ENCODE measurements at places on chromosomes 6 and 20. TPM values are rescaled to one million over a fixed set of nuclear protein-coding genes. Genes with fewer than 3 reads are reported as not detected.
A peak's percentile ranks its signal among the peaks of the same experiment; 100 is the strongest.

DNA sequence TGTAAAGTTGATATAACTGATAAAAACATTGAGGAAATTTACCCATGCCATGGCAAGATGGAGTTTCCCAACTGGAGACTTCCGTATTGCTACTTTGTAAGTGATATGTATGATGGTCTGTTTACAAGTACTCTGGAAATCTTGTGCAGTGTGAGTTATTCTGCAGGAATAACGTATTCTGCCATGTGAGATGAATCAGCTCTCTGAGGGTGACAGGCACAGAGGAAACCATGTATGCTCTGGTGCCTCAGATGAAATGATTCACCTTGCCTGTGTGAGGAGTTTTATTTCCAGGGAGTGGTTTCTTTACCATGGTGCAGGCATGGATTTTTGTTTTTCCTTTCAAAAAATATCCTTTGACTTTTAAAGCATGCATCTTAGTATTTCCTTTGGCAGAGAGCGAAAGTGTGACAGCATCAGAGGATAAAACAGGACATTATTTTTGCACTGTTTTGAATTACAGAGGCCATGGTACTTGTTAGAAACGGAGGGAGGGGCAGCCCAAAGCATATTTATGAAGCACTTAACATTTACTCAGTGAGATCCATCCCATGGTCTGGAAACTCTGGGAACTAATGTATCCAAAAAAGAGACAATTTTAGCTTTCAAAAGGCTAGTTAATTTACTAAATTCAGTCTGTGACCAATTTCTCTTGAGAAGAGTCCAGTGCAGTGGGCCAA, 36.0 kb upstream of the MTRF1L start:
- DNase-seq, result no peak

- no peak for DNase-seq
Observed at GRCh38 chr6:17169291-17169690, 67.4 kb downstream of the STMND1 start.

Gene BPIFB1
- not detected for total RNA-seq

GRCh38 chr6:105981002-105981887, 104.9 kb upstream of the PRDM1 start:
- peak; percentile 10 for DNase-seq

Gene SERPINB1
- total RNA-seq, result 32.2 TPM

Gene L3MBTL1
- 8.2 TPM for total RNA-seq

- peak; percentile 33 for DNase-seq
Observed at GRCh38 chr6:1895721-1896120, 286.0 kb downstream of the FOXC1 start.

DNA sequence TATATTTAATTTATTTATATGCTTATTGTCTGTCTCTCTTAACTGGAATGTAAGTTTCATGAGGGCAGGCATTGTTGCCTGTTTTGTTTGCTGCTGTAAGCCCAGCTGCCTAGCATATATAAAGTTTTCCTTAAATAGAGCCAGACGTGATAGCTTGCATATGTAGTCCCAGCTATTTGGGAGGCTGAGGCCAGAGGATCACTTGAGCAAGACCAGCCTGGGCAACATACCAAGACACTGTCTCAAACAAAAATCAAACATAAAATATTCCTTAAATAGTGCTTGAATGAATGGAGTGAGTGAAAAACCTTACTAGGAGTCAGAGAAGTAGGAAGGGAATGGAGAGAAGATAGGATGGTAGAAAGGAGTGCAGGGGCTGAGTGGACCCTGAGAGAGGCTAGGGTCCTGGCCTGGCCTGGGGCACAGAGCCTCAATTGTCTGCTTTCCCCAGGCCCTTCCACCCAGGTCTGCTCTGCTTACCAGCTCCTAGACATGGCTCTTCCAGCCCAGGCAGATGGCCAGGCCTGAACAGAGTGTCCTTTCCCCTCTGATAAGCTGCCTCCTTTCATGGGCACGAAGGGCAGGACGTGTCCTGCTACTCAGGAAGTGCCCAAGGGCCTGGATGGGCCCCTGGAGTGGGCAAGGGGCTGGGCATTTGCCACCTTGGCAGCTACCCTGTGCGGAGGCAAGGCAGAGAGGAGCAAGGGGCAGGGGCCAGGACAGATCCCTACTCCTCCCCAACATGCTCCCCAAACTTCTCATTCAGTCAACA, 17.7 kb upstream of the BAK1 start:
- DNase-seq, result no peak

Gene MCCD1
- not detected for total RNA-seq

GRCh38 chr20:36624068-36624943, 18.7 kb downstream of the RAB5IF start:
- DNase-seq, result no peak

DNA sequence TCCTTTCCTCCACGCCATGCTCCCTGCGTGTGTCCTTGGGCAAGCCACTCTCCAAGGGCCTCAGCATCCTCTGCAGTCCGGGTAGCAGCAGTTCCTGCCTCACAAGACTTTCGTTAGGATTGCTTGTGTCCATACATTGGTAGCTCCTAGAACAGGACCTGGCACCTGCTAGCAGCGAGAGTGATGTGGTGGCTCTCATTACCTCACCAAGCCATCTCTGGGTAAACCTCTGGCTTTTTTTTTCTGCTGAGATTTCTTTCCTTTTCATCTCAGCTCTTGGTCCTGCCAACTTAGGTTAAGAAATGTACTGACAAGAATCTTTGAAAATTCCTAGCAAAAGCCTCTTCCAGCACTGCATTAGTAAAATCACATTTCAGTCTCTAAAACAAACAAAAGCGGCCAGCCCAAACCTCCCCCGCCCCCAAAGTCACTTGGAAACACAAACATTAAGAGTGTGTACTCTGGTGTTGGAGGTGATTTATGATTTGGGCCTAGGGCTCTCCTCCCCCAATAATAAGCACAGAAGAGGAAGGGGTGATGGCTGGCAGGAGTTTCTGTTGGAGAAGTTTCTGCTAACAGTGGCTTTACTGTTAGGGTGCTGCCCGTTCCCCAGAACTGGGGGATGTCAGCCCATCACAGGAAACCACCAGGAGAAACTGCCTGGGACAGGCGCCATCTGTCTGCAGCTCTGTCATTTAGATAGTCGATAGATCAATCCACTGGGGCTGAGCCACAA, 199.2 kb downstream of the CD83 start:
- DNase-seq, result no peak

DNA sequence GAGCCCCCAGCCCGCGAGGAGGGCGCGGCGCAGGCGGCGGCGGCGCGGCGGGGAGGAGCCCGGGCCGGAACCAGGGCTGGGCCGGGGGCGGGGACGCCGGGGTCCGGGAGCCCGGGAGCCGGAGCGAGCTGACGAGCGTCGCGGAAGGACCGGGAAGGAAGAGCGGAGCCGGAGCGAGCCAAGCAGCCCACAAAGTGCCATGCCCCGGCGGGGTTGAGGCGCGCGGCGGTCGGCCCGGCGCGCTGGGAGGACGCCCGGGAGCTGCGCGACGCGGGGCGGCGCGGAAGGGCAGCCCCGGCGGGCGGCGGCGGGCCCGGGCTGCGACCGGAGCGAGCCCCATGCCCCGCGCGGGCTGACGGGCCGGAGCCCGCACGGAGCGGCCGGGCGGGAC, 289 bp downstream of the FOXP4 start:
- no peak for DNase-seq

Gene TFAP2C
- total RNA-seq, result not detected

DNA sequence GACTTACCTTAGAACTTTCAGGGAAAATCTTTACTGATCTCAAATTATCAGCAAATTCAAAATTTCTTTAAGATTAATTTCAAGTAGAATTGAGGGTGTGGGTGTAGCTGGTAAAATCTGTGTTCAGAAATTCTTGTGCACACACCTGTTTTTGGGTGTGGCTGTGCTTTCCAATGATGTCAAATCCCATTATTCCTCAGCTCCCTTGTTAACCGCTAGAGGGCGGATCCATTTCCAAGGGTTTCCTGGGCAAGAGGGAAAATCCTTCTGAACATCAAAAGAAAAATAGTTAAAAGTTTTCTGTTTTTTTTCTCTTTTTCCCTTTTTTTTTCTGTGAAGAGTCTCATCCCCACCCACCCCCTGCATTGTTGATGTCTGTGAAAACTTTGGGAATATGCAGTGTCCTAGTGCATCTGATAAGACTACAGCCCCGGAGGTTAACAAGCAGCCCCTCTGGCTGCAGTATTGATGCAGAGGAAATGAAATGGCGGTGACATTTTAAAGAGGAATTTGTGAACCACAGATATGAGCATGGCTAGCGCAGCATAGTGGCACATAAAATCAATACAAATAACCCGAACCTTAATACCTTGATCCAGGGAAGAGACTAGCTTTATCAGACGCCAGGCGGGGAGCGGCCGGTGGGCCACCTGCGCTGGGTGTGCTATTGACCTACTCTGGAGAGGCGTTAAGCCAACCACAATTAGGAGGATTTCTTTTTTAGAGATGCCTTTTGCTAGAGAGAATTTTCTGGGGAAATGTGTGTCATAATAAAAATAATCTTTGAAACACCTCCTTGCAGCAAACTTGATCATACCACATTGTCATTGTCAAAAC, 130.9 kb downstream of the FOXA2 start:
- DNase-seq, result peak; percentile 52

GRCh38 chr20:63014710-63015109, 7.9 kb upstream of the BHLHE23 start:
- DNase-seq, result no peak

DNA sequence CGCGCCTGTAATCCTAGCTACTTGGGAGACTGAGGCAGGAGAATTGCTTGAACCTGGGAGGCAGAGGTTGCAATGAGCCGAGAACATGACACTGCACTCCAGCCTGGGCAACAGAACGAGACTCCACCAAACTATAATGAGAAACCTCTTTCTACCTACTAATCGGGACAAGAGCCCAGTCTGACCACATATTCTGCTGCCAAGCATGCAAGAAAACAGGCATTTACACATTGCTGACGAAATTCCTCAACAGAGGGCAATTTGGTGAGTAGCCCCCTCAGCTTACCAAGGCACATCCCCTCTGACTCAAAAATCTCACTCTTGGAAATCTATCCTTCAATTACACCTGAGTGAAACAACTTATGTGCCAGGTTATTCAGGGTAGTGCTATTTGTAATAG, 81.2 kb downstream of the SLC23A2 start:
- no peak for DNase-seq

DNA sequence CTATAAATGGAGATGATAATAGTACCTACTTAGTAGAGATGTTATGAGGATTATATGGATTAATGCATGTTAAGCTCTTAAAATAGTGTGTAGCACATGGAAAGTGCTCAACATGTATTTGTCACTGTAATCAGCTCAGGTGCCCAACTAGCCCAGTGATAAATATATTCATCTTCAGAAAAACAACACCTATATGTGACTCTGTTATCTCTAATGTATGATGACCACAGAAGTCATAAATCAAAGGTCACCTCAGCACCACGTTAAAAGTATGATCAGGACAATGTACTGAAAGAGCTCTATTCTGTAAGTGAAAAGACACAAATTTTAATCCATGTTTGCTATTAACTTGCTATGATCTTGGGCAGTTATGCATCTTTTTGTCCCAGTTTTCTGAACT, 36.8 kb upstream of the TENT5A start:
- no peak for DNase-seq

Gene PM20D2
- total RNA-seq, result 5.1 TPM

- DNase-seq, result peak; percentile 86
Observed at GRCh38 chr20:3000852-3001523, 42.4 kb upstream of the GNRH2 start.

- DNase-seq, result peak; percentile 96
Observed at GRCh38 chr6:69796642-69797390, at the start of gene LMBRD1. Gene LMBRD1 (minus strand): TSS chr6:69797010. CDS start chr6:69796881, 129 bp downstream.

DNA sequence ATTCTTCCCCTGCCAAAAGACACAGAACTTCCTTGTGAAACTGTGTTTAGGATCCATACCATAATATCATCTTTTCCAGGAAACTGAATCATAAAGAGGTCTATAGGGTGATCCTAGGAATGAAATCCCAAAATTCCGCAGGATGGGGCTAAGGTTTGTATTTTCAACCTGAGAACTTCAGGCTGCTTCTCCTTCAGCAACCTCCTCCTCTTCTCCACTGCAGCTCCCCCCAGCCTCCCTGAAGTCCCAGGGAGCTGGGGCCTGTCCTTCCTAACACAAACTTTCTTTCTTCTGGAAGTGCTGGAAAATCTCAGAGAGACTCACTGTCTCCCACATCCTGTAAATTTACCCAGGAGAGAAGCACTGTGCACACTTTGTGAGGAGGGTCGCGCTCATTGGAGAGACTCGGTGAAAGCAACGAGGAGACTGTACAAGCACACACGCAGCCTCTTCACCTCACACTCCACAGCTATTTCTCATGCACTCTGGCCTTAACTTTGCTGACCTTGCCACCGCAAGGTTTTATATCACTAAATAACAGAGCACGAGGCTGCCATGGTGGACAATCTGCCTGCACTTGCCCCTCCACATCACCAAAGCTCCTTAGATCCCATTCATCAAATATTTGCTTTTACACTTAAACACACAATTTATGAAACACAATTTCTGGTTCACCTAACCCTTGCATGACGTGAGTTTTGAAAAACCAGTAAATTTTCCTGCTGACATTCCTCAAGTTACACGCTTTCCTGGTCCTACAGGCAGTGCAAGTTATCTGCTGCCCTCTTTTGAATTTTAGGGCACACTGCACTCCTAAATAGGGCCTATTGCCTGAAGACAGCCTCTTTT, 14.3 kb downstream of the ID4 start:
- peak; percentile 66 for DNase-seq

- no peak for DNase-seq
Observed at GRCh38 chr20:49970498-49970897, 12.3 kb upstream of the SNAI1 start.

- DNase-seq, result no peak
Observed at GRCh38 chr6:45587229-45588060, 209.7 kb upstream of the SUPT3H start.

GRCh38 chr6:71392276-71392675, 103.7 kb downstream of the OGFRL1 start:
- DNase-seq, result no peak

DNA sequence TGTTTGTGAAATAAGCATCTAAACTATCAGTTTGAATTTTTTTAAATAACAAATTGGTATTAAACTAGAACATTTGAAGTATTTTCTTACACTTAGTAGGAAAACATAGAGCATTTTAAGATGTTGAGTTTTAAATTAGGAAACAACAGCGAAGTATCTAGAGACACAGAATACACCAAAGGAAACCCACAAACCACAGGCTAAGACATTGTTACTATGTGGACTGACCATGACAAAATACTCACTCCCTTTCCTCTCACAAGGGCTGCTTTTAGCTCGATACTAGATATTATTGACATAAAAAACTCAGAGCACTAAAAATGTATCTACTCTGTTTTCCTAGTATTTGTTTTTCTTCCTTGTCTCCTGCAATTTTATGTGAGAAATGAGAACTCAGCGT, 266.0 kb upstream of the CITED2 start:
- DNase-seq, result no peak

All from dermis blood vessel endothelial cell (primary cell).